Activated CD4-positive, alpha-beta T cell treated with anti-CD3 and anti-CD28 coated beads, Interleukin-2, amount 50 U/mL, for 1 hour (primary cell): ENCODE measurements at places on chromosomes 3 and 15.

DNA sequence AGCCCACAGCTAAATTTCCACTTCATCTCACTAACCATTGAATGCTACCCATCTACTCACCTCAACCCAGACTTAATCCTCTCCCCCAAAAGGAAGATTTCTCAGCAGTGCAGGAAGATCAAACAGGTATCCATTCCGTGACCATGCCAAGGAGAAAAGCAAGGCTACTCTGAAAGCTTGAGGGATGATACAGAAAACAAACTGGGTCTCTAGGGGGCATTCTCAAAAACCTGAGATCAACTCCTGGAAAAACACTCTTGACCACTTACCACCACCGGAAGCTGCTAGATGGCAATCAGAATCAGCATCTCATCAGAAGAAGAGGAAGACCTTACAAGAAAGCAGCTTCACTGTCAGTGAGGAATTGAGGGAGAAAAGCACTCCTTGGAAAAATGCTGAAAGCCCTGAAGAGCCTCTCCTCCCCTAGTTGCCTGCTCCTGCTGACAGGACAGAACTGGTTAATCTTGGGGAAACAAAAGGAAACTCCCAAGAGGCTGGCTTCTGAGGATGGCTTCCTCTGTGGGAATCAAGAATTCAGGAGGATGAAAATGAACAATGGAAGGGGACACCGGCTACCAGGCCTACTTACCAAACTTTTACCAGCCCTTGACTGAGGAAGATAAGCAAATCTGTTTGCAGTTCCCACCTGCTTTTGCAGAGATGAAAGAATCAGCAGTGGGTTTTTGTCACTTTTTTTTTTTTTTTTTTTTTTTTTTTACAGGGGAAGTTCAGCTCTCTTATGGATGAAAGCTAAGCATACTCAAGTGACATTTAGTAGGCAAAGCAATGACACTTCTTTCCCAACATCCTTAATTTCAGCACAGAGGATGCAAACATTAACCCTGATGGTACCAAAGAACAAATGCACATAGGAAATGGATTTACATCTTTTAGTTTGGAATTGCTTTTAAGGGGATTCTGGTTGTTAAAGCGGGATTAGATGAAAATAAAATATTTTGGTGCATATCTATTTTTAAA lies at the start of gene ATP8B4:
Gene ATP8B4, minus strand, starts transcription at position 171 of the 978 bp plus-strand sequence. CDS start 12,267 bp downstream, outside the sequence.
- no peak for DNase-seq

DNA sequence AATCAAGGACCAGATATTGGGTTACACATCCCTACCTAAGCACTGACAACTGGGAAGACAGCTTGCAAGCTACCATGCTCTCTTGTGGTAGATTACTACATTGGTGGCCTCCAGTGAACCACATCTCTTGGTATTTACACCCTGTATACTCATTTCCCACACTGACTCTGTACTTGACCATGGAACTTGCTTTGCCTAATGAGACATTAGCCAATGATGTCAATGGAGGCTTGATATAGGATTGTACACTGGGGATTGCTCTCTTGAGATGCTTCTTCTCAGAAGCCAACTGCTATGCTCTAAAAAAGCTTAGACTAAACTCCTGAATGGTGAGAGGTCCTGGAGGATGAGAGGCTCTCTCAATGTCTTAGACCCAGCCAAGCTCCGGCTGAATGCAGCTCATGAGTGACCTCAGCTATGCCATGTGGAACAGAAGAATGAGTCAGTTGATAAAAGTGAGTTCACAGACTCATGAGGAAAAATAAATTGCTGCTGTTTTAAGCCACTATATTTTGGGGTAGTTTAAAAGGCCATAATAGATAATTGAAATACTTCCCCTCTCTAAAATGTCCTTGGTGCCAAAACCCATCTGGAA lies 61.5 kb upstream of the GALNT15 start:
- DNase-seq, result no peak

GRCh38 chr15:92079047-92079446 lies 225.5 kb downstream of the SLCO3A1 start:
- no peak for DNase-seq

DNA sequence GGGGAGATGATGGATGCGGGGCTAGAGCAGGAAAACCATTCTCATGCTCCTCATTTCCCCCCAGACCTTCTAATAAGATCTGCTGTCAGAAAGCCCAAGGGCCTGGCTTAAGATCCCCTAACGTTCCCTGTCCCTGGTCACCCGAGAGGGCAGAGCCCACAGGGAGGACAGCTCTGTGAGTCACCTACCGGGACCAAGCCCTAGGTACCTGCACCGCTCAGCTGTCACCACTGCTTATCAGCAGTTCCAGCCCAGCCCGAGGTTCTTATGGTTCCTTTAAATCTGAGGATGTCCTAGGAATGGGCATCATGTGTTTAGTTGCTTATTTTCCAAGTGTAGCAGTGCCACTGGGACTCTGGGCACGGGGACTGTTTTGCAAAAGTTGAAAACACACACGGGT lies 53.0 kb downstream of the ATP10A start:
- DNase-seq, result no peak

DNA sequence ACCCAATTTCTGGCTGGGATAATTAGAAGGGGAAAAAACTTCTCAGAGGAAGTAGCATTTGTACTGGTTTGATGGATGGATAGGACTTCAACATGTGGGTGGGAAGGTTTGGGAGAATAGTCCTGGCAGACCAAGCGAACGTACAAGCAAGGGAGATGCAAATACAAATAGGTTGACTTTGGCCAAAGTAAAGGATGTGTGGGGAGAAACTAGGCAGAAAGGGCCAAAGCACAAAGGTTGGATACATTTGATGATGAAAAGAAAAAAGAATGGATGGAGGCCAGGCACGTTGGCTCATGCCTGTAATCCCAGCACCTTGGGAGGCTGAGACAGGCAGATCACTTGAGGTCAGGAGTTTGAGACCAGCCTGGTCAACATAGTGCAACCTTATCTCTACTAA lies 63.4 kb downstream of the ERC2 start:
- no peak for DNase-seq

- no peak for DNase-seq
Observed at GRCh38 chr3:61864886-61865285, 303.5 kb downstream of the PTPRG start.

- no peak for DNase-seq
Observed at GRCh38 chr3:183260167-183260904, 7.3 kb downstream of the B3GNT5 start.

DNA sequence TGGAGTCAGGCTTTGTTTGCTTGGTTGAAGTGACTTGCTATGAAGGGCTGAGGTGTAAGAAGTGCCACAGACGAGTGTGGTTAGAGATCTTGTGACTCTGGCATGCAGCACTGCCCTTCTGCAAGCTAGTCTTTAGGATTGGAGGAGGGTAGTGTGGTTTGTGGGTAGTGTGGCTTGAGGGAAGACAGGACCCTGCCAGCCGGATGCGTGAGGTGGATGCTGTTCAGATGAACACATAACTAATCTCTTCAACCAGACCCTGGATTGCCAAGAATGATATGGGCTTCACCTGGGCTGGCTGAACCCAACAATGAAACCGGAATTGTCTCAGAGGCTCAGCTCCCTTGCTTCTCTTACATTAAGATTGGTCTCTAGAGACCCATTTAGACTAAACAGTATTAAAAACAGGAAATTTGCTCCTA lies 32.7 kb downstream of the STARD9 start:
- DNase-seq, result peak; percentile 3

- no peak for DNase-seq
Observed at GRCh38 chr15:73190189-73190601, 137.9 kb downstream of the NEO1 start.

DNA sequence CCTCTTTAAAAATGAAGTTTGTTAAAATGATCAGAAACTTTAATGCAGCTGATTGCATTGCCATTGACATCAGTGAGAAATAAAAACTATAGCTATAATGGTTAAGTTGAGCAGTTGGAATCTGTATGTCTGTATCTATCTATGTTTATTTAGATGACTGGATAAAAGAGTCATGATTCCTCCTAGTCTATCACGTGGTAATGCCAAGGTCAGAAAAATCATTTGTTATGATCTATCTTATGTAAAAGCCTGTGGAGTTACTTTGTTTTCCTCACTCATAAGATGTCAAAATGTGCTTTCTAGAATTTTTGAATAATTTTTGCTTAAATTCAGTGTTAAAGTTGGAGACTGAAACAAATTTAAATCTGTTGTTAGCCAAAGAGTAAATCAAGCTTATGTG lies 63.3 kb downstream of the MBNL1 start:
- no peak for DNase-seq

- DNase-seq, result no peak
Observed at GRCh38 chr3:23439080-23439479, 236.0 kb downstream of the UBE2E2 start.

- DNase-seq, result no peak
Observed at GRCh38 chr15:80574590-80574989, 120.5 kb upstream of the ABHD17C start.

GRCh38 chr15:72872066-72872845 lies 88.7 kb upstream of the ADPGK start:
- no peak for DNase-seq

- DNase-seq, result no peak
Observed at GRCh38 chr3:52204337-52205073, 6.5 kb downstream of the ALAS1 start.

GRCh38 chr15:26901041-26901440 lies 34.2 kb downstream of the GABRA5 start:
- no peak for DNase-seq

GRCh38 chr15:84604826-84605553 lies 4.2 kb downstream of the ZSCAN2 start:
- no peak for DNase-seq

- no peak for DNase-seq
Observed at GRCh38 chr15:87522997-87523396, 733.5 kb downstream of the NTRK3 start.

- DNase-seq, result no peak
Observed at GRCh38 chr3:122690096-122690495, 9.5 kb downstream of the PARP14 start.

DNA sequence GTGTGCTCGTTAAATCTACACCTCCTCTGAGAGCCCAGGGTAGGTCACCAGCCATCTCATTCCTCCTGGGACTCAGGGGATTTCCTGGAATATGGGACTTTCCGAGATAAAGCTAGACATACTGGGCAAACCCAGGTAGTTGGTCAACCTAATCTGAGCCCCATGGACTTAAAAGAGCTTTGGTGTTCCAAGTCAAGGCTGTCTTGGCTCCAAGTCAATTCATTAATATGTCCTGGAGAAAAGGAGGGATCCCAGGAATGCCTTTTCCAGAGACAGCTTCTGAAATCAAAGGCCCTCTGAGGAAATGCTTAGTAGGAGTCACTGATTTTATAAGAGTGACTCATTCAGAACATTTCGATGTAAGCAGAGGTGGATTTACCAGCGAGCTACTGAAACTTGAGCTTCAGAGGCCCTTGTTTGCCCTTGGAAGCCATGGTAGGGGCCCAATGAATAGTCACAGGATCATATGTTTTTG lies 137.3 kb upstream of the UBE2E1 start:
- DNase-seq, result no peak

- no peak for DNase-seq
Observed at GRCh38 chr3:159919873-159920272, 68.8 kb upstream of the IL12A start.

DNA sequence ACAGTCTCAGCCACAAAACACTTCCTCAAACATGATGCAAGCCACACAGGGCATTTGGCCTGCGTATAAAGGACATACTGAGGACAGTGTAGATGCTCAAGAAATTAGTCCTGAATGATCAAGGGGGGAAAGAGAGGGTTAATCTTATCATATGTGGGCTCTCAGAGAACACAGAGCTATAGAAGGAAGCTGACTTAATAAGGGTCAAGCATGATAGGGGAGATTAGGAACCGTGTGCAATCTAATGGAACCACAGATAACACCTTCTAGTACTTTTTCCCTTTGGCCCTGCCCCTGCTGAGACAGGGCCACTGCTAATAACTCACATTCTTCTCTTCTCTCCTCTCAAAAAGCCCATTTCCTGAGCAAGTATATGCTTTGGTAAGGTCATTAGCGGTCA lies 114.1 kb upstream of the ADAMTS9 start:
- no peak for DNase-seq

DNA sequence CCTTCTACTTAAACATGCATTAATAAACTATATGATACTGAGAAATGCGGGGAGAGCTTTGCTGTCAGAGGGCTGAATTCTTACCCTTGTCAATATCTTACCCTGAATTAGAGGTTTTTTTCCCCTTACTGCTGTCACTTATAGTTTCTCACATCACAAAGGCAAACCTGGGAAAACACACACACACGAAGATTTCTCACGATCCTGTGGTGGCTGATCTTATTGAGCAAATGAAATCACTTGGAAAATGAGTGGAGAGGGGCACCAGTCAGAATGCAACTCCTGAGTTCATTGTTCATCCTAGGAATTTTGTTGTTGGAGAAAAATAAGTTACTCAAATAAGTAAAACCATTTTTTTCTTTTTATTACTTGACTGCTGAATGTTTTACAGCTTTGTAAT lies 673.6 kb downstream of the EDEM1 start:
- no peak for DNase-seq

GRCh38 chr15:92079647-92080255 lies 226.2 kb downstream of the SLCO3A1 start:
- DNase-seq, result no peak

- no peak for DNase-seq
Observed at GRCh38 chr3:136350132-136350531, 100.0 kb downstream of the PCCB start.

GRCh38 chr3:15884132-15884531 lies 86.4 kb upstream of the ANKRD28 start:
- DNase-seq, result no peak

GRCh38 chr15:91940496-91941381 lies 87.2 kb downstream of the SLCO3A1 start:
- no peak for DNase-seq

- no peak for DNase-seq
Observed at GRCh38 chr15:81256916-81257315, 60.2 kb downstream of the IL16 start.
